GM12878 (cell line): ENCODE measurements at places on chromosomes 3 and 15. TPM values are rescaled to one million over a fixed set of nuclear protein-coding genes. Genes with fewer than 3 reads are reported as not detected.

GRCh38 chr3:13522236-13522635 is 26.7 kb upstream of the FBLN2 start:
- H3K4me1 ChIP-seq: no peaks in the 10 kb centered on the region
- DNase-seq: no peak

Gene TNIK
- polyA plus RNA-seq: 53.5 and 55.0 TPM in 2 replicates

DNA sequence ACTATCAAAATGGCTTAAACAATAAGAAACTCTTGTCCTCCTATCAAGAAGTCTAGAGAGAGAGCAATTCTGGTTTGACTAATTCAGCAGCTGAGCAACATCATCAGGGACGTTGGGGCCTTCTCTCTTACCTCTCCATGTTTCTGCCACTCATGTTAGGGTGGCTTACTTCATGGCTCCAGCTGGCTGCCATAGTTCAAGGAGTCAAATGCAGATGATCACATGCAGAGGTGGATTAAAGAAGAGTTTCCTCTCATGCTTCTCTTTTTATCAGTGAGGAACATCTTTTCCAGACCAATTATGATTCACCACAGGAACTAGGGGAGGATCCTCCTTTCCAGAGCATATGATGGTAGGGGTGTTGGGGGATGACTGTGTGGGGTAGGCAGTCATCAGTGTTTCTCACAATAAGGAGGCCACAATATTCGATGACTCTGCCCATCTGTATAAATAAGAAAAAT is 45.5 kb downstream of the NEK11 start:
- no peak overlapping the region for H3K4me3 ChIP-seq
- no peaks in the 10 kb centered on the region for H3K27me3 ChIP-seq
- peaks cover 9% of the 10 kb centered on the region for H3K4me1 ChIP-seq
- no peak overlapping the region for H3K27ac ChIP-seq
- no peaks in the 10 kb centered on the region for H3K36me3 ChIP-seq
- DNase-seq: no peak

Gene PRR20G
- not detected in 2 replicates for polyA plus RNA-seq

GRCh38 chr15:44676676-44677075 is 13.2 kb upstream of the SPG11 start:
- H3K27ac ChIP-seq: peak overlapping the region; percentile 52; the same call in 1 of the 2 replicates
- peaks cover 53% of the 10 kb centered on the region for H3K4me1 ChIP-seq
- H3K27me3 ChIP-seq: no peaks in the 10 kb centered on the region
- no peak for DNase-seq
- H3K4me3 ChIP-seq: no peak overlapping the region

DNA sequence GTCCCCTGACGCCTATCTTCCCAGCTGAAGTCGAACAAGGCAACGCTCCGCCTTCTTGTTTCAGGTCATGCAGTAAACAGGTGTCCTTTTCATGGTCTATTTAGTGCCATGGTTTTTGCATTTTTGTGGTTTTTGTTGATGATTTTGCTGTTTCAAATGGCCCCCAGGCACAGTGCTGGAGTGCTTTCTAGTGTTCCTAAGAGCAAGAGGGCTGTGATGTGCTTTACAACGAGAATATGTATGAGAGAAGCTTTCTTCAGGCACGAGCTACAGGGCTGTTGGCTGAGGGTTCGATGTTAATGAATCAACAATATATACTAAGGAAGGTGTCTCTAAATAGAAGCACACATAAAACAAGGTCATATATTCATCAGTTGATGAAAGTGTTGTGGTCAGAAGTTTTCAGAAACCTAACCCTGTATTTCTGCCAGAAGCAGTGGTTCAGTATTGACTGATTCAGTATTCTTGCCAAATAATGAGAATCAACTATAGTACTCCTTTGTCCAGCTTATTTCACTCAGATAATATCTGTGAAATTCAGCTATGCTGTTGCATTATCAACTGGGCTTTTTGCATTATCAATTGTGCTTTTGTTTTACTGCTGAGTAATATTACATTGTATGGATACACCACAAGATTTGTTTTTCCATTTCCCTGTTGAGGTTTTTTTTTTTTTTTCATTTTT is 18.5 kb downstream of the LIMD1 start:
- peak overlapping the region; percentile 63 for H3K27ac ChIP-seq
- peaks cover 16% of the 10 kb centered on the region for H3K36me3 ChIP-seq
- H3K4me3 ChIP-seq: peak overlapping the region; percentile 15; the same call in 1 of the 2 replicates
- DNase-seq: peak; percentile 91

Gene CFAP91
- 0.47 and 0.68 TPM in 2 replicates for polyA plus RNA-seq

- no peak overlapping the region for H3K27ac ChIP-seq
- no peaks in the 10 kb centered on the region for H3K36me3 ChIP-seq
- H3K27me3 ChIP-seq: no peaks in the 10 kb centered on the region
- no peak overlapping the region for H3K4me3 ChIP-seq
Measured at GRCh38 chr3:125624341-125624740, 29.0 kb upstream of the OSBPL11 start.

- no peak overlapping the region for H3K27ac ChIP-seq
- H3K36me3 ChIP-seq: no peaks in the 10 kb centered on the region
- H3K4me1 ChIP-seq: no peaks in the 10 kb centered on the region
Measured at GRCh38 chr3:107753494-107753893, 230.7 kb downstream of the BBX start.

GRCh38 chr3:9180764-9181117 is 68.7 kb downstream of the SRGAP3 start:
- no peak overlapping the region for H3K4me3 ChIP-seq
- peaks cover 14% of the 10 kb centered on the region for H3K4me1 ChIP-seq
- no peaks in the 10 kb centered on the region for H3K27me3 ChIP-seq
- H3K27ac ChIP-seq: no peak overlapping the region
- H3K36me3 ChIP-seq: no peaks in the 10 kb centered on the region

DNA sequence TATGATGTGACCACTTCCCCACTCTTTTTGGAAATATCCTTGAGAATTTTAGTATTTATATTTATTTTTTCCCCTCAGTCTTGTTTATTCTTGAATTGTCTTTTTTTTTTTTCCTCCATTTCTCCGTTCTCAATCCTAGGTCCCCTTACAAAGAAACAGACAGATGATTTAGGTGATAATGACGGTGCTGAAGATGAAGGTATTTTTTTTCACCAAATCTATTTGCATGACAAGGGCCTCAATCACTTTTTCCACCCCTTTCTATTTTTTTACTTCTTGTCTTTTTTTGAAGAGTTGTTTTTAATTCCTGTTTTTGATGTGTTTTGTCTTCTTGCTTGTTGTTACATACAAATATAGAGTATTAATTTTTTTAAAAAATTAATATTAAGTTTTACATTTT is 402.6 kb downstream of the NLGN1 start:
- no peaks in the 10 kb centered on the region for H3K36me3 ChIP-seq
- H3K27me3 ChIP-seq: no peaks in the 10 kb centered on the region
- no peak overlapping the region for H3K4me3 ChIP-seq

Gene ISLR
- polyA plus RNA-seq: 0.91 and 1.4 TPM in 2 replicates

DNA sequence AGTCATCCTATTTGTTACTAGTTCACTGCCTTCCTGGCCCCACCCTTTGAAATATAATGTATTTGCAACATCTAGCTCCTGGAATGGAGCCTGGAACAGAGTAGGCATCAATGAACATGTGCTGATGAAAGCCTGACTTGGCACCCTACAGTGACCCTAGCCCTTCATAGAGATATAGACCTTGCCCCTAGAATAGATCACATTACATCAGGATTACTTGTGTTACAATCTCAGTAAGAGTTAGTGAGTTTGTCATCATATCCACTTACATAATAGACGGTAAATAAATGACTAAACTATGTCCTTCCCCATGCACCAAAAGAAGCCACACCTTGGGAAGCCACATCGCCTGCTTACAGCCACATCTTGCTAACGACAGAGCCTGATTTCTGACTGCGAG is 110.5 kb upstream of the WNT5A start:
- DNase-seq: no peak
- H3K36me3 ChIP-seq: no peaks in the 10 kb centered on the region
- no peaks in the 10 kb centered on the region for H3K27me3 ChIP-seq
- H3K4me1 ChIP-seq: no peaks in the 10 kb centered on the region
- H3K27ac ChIP-seq: no peak overlapping the region

Gene SLC12A1
- polyA plus RNA-seq: not detected in 2 replicates

GRCh38 chr3:126416943-126417342 is 22.2 kb downstream of the CFAP100 start:
- DNase-seq: no peak
- no peak overlapping the region for H3K4me3 ChIP-seq
- no peak overlapping the region for H3K27ac ChIP-seq

Gene IP6K1
- polyA plus RNA-seq: 20.4 and 21.2 TPM in 2 replicates

- no peak overlapping the region for H3K4me3 ChIP-seq
- no peaks in the 10 kb centered on the region for H3K27me3 ChIP-seq
- no peaks in the 10 kb centered on the region for H3K36me3 ChIP-seq
- H3K27ac ChIP-seq: no peak overlapping the region
- no peak for DNase-seq
Measured at GRCh38 chr15:100249096-100249815, 92.5 kb downstream of the ADAMTS17 start.

DNA sequence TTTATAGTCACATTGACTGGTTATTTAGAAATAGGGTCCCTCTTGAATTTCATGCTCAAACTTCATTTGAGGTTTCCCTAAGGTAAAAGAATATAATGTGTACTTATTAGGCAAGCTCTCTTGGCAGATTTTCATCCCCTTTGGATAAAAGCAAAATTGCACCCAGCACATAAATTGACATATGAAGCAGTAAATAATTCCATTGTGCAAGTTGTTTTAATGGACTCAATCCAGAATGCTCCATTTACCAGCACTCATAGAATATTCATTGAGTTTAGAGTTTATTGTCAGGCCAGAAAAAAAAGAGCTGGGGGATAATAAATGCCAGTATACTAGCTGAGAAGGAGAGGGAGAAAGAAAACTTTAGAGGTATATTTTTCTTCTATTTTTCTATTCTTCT is 136.8 kb downstream of the TPRG1 start:
- H3K4me1 ChIP-seq: peaks cover 26% of the 10 kb centered on the region
- no peak for DNase-seq
- H3K27ac ChIP-seq: peak overlapping the region; percentile 66
- H3K4me3 ChIP-seq: peak overlapping the region; percentile 36

DNA sequence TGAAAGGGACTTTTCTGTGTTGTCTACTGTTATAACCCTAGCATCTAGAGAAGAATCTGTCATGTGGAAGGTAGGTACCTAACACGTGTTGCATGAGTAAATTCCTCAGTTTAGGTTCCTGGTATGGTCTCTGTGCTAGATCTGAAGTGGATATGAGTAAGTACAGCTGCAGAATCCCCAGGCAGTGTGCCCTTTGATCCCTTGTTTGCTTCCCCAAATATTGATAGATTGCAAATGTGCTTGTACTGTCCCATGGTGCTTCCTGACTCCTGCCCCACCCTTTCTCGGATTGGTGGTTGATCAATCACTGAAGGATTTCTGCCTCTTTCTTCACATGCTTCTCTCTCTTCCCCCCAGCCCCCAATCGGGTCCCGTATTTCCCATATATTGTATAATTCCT is 450.4 kb downstream of the UNC13C start:
- no peak overlapping the region for H3K4me3 ChIP-seq
- no peak overlapping the region for H3K27ac ChIP-seq
- no peaks in the 10 kb centered on the region for H3K4me1 ChIP-seq
- H3K27me3 ChIP-seq: no peaks in the 10 kb centered on the region

GRCh38 chr15:36831125-36831903 is 251.9 kb downstream of the CDIN1 start:
- no peak overlapping the region for H3K27ac ChIP-seq
- peaks cover 6% of the 10 kb centered on the region for H3K4me1 ChIP-seq
- no peaks in the 10 kb centered on the region for H3K27me3 ChIP-seq
- no peaks in the 10 kb centered on the region for H3K36me3 ChIP-seq
- H3K4me3 ChIP-seq: no peak overlapping the region

- no peak for DNase-seq
- no peaks in the 10 kb centered on the region for H3K36me3 ChIP-seq
- H3K27me3 ChIP-seq: no peaks in the 10 kb centered on the region
- no peaks in the 10 kb centered on the region for H3K4me1 ChIP-seq
- no peak overlapping the region for H3K4me3 ChIP-seq
Measured at GRCh38 chr3:154102225-154102624, 19.0 kb upstream of the ARHGEF26 start.

GRCh38 chr15:96359616-96360521 is 29.4 kb downstream of the NR2F2 start:
- DNase-seq: no peak
- no peaks in the 10 kb centered on the region for H3K36me3 ChIP-seq
- H3K4me1 ChIP-seq: peaks cover 6% of the 10 kb centered on the region; the same call in 1 of the 2 replicates
- peaks cover 2% of the 10 kb centered on the region for H3K27me3 ChIP-seq

DNA sequence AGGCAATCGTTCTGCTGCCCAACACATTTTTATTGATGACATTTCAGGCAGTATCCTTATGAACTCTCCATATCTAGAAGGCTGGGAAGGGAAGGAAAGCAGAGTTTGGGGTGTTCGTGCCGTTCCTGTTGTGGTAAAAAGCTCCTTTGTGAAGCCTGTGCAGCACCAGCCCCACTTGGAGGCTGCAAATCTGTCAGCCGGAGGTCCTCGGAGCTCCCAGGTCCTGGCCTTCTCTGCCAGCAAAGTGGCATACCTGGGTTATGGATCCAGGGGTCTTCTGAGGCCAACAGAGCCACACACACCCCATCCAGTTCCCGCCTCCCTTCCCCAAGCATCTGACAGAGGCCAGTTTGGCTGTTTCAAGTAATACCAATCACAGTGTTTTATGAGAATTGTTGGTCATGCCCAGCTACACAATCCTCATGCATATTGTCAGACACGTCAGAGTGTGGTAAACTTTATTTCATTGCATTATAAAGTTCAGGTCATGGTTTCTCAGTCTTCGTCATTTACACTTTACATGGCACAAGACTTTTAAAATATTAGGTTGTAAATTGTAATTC is 15.9 kb upstream of the USP3 start:
- H3K4me3 ChIP-seq: no peak overlapping the region
- peaks cover 47% of the 10 kb centered on the region for H3K4me1 ChIP-seq
- H3K36me3 ChIP-seq: no peaks in the 10 kb centered on the region
